Stimulated activated CD8-positive, alpha-beta memory T cell treated with anti-CD3 and anti-CD28 coated beads, Interleukin-7, amount 100 ng/mL, for 1 hour (primary cell): ENCODE measurements at places on chromosomes 6 and 20.

GRCh38 chr6:131293472-131293911, 158.2 kb downstream of the AKAP7 start:
- DNase-seq, result no peak

DNA sequence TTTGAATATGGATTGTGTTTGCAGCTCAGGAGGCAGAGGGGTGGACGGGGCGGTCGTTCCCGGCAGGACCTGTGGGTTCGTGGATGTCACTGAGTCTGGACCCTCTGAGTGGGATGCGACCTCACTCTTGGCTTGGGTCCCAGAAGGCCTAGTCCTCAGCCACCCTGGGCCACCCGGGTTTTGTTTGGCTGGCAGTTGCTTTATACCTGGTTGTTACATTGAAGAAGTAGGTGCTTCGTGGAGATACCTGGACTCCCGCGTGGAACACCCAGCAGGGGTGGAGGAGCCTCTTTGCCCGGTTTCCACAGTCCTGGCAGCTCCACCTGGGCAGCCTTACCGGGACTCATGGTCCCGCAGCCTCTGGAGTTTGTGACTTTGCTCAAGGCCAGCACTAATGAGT, 405.1 kb downstream of the TAF4 start:
- no peak for DNase-seq

DNA sequence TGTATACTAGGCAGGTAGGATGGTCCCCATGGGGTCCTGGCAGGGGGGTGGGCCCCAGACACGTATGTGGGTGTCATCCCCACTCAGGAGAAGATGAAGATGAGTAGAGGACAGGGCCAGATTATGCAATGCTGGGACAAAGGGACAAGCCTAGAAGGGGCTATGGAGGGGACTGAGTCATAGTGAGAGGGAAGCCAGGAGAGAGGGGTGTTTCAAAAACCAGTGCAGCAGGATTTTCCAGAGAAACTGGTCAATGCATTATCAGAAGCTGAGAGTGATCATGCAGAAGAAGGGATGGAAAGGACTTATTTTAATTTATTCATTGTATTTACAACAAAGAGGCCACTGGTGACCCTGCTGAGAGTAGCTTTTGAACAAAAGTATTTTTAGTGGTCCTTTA, 74.0 kb downstream of the PPP1R3G start:
- no peak for DNase-seq

- DNase-seq, result no peak
Measured at GRCh38 chr20:19787366-19787765, 29.3 kb downstream of the RIN2 start.

DNA sequence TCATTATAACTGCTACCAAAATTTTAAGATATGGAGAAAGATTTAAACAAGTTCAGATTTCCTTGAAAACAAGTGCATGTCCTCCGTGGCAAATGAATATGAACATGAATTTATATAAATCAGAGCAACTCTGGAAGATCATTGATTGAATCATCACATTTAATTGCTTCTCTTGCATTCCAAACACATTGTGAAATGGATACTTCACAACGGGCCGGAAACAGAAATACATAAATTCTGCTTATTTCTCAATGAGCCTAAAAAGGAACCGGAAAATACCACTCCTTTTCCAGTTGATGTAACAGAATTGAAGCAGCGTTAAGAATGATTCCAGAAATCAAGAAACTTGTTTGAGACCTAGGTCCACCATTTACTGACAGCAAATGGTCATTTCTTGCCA, 134.6 kb upstream of the BTN3A2 start:
- no peak for DNase-seq

DNA sequence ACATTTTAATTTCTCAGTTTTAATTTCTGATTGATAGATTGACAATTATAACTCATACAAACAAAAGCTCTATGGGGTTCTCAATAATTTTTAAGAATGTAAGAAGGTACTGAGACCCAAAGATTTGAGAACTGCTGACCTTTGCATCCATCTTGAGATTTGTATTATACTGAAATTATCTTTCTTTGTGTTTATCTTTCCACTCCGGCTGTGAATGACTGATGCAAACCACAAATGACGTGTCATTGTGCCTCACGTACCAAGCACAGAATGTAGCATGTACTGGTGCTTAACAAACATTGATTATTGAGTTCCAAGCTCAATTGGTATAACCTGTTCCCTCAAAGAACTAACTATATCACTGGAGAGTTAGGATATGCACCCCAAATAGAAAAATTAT, 152.1 kb upstream of the SMLR1 start:
- DNase-seq, result no peak

- DNase-seq, result peak; percentile 11
Measured at GRCh38 chr20:33933469-33933909, 60.2 kb upstream of the RALY start.

DNA sequence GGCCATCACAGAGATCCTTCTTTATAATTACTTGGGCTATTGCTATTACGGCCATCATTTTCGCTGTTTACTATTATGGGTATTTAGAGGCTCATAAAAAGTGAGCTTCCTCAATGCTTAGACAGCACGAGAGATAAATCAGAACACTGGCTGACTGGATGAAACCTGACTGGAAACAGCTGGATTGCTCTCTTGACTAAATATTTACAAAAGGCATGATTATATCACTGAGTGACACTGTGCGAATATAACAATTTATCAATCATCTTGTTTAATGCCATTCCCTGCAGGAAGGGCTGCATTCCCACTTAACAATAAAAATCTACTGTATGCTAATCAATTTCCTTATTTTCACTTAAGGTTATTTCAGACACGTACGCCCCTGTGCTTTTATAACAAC, 260.1 kb upstream of the ARID1B start:
- no peak for DNase-seq

DNA sequence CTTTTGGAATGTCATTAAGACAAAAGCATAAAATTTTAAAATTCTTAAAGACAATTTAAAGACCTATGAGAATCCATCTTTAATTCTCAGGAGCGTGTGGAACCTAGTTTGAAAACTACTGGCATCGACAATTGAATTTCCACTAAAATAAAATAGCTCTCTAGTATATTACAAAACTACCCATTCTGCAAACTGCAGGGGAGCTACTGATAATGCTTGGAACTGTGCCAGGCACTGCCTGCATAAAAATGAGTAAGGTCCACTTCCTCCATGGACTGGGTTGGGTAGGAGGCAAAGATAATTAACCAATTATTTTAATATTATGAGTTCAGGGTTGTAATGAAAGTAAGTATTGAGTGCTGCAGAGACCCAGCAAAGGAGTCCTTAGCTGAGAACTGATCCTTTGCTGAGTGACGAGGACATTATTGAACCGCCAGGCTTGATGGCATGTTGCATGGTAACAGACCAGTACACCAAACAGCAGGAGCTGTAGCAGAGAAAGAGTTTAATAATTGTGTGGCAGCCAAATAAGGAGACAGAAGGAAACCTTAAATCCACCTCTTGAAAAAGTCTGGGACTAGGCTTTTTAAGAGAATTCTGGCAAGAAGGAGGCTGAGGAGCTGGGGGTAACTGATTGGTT, 261.3 kb downstream of the ESR1 start:
- DNase-seq, result no peak

DNA sequence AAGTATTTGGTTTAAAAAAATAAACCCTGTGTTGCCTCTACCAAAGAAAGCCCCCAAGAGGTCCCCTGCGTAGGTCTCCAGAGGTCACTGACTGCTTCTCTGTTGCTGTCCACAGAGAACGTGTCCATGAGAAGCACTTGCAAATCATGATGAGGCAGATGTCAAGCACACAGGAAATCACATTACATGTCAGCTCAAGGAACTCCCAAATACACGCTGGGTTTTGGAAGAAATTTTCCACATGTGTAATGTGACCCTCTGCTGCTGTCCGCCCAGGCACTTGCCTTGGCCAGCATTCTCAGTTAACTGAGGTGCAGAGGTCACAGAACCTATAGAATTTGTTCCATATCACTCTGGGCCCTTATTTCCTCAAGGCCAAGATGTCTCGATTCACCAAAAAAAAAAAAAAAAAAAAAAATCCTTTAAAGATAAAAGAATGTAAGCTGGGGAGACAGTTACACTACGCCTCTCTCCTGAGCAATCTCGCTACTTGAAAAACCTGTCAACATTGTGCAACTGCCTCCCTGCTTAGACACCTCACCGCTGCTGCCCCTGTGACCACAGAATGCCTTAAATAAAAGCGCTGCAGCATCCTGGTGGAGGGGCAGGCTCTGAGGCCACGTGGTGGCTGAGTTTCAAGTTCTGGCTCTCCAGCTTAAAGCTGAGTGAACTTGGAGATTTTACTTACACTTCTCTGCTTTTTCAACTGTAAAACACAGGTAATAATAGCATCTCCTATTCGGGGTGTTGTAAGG, 42.3 kb downstream of the SLC22A23 start:
- DNase-seq, result no peak
